ENCODE measurements at places on chromosomes 1 and 21.

- no peak for DNase-seq
Observed at GRCh38 chr1:43990271-43991199, 864 bp upstream of the CCDC24 start.

DNA sequence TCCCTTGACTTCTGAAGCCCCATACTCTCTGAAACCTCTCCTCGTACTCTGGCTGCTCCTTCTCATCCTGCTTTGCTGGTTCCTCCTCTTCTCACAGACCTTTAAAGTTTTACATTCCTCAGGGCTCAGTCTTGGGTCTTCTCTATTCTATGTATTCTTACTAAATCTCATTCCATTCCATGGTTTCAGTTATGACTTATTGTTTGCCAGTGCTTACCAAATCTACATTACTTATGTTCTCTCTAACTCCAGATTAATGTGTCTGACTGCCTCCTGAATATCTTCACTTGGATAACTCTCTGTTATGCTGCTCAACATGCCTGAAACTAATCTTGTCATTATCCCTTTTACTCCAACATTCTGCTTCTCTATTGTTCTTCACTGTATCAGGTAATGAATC lies 5.4 kb upstream of the SLC35D1 start:
- DNase-seq, result no peak

- DNase-seq, result no peak
Observed at GRCh38 chr1:156281693-156282478, 739 bp downstream of the SMG5 start.

DNA sequence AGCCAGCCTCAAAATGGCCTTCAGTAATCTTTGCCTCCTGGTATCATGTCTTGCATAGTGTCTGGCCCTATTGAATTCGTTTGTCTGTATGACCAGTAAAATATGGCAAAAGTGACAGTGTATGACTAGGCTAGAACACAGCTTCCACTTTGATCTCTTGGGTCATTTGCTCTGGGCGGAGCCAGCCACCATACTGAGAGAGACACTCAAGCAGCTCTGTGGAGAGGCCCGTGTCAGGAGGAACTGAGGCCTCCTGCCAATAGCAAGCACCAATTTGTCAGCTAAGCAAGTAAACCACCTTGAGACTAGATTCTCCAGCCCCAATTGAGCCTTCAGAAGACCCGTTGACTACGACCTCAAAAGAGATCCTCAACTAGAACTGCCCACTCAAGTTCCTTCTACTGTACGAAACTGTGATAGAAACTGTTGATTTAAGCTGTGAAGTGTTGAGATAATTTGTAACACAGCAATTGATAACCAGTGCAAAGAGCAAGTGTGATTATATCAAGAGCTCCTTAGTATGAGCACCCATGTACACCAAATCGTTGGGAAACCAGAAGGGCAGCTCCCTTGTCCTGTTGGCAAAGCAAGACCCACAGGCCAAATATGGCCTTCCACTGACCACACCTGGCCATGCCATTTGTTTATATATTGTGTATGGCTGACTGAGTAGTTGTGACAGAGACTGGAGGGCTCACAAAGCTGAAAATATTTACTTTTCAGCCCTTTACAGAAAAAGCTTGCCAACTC lies 52.7 kb upstream of the SERBP1 start:
- no peak for DNase-seq

All from suprapubic skin (tissue), 4 donors.